ENCODE measurements at places on chromosomes 6 and 20. TPM values are rescaled to one million over a fixed set of nuclear protein-coding genes. Genes with fewer than 3 reads are reported as not detected.

Gene DEFB132
- total RNA-seq = not detected

Gene CALHM6
- total RNA-seq = not detected

Gene SRMS
- not detected for total RNA-seq

Gene PGBD1
- total RNA-seq = 6.7 TPM

Gene DPPA5
- total RNA-seq = not detected

Gene MEI4
- not detected for total RNA-seq

Gene MYCT1
- not detected for total RNA-seq

Gene FOXC1
- 4.8 TPM for total RNA-seq

Gene BACH2
- total RNA-seq = 0.31 TPM

Gene PRR18
- not detected for total RNA-seq

Gene GPX5
- total RNA-seq = not detected

Gene COL21A1
- total RNA-seq = 0.41 TPM

Gene RAET1E
- total RNA-seq = not detected

Gene SLC35B3
- total RNA-seq = 21.2 TPM

Gene MLN
- total RNA-seq = not detected

Gene CST5
- total RNA-seq = not detected

Gene FAM217A
- total RNA-seq = not detected

Gene SPDEF
- total RNA-seq = 0.29 TPM

Measured in H4 (cell line).